ENCODE measurements at places on chromosomes 2 and 18.
A peak's percentile ranks its signal among the peaks of the same experiment; 100 is the strongest.

- no peak for DNase-seq
These were observed 99.9 kb downstream of the CLIP4 start for GRCh38 chr2:29215073-29215472.

DNA sequence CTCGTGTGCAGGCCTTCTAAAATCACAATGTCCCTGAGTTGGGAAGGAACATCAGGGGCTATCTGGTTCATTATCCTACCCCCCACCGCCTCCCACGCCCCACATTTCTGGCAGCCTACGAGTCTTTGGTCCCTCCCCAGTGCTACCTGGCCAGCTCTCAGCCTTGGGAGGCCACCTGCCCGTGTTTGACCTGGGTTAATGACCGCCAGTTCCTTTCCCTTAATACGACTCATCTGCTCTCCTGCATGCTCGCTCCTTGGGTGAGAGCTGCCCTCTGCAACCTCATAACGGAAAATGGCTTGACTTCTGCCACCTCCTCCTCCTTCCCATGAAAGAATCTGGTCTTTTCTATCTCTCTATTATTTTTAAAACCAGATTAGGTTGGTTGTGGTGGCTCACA lies 112.5 kb downstream of the NEDD4L start:
- DNase-seq, result no peak

DNA sequence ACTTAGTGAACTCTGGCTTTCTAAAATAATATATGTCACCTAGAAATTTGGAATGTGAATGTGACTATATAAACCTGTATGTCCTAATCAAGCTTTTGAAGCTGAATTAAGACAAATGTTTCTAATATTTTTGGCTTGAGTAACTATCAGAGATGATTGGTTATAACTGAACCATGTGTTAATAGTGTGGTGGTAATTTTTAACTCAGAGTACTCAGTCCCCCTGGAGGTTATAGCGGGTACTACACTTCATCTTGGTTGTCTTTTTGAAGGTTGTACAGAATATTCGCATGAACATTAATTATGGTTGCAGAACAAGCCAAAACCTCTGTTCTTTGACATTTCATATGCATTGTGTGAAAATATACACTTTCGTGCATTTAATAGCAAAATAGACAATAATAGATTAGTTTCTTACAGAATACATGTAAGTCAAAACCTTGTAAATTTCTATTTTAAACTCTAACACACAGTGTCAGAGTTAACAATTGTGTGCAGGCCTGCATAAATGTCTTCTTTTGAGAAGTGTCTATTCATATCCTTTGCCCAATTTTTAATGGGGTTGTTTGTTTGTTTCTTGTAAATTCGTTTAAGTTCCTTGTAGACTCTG lies 86.0 kb downstream of the OSBPL6 start:
- DNase-seq, result peak; percentile 24

DNA sequence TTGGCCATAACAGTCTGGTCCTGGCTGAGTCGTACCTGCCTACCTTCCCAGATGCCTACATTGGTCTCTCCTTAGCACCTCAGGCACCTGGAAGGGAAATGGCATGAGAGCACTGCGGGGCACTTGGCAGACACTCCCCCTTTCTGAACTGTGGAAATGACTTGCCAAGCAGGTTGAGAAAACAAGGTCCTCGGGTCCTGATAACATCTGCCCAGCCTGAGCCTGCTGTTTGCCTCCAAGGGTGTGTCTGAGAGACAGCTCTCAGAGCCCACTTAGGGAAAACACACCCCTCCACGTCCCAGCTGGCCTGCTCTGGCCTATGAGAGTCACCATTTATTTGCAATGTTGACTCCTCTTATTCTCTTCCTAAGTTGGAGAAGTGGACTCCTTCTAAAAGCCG lies 10.5 kb downstream of the FAM110C start:
- no peak for DNase-seq

- DNase-seq, result no peak
These were observed 145.8 kb downstream of the ZFP36L2 start for GRCh38 chr2:43080571-43081021.

GRCh38 chr18:21489119-21489750 lies 111.3 kb downstream of the ESCO1 start:
- DNase-seq, result peak; percentile 44

DNA sequence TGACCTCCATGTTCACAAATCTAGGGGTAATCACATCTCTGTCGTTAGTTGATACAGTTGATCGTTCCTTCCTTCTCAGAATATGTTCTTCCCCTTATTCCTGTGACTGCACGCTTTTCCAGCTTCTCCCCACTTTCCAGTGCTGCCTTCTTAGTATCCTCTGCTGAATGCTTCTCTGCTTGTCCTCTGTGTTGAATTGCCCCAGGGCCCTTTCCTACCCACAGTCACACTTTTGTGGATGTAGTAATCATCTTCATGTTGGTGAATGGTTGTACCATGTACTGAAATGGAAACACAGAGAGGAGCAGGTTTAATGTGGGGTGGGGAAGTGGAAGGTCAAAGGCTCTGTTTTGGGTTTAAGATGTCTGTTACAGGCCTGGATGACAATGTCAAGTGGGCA lies 47.2 kb downstream of the EML6 start:
- no peak for DNase-seq

Data from GDM1 (cell line).